ENCODE measurements at places on chromosomes 2 and 18.

GRCh38 chr18:8706791-8707555 is 1.6 kb downstream of the MTCL1 start:
- DNase-seq, result peak; percentile 19

- DNase-seq, result no peak
Measured at GRCh38 chr2:234884591-234884990, 67.2 kb upstream of the SH3BP4 start.

DNA sequence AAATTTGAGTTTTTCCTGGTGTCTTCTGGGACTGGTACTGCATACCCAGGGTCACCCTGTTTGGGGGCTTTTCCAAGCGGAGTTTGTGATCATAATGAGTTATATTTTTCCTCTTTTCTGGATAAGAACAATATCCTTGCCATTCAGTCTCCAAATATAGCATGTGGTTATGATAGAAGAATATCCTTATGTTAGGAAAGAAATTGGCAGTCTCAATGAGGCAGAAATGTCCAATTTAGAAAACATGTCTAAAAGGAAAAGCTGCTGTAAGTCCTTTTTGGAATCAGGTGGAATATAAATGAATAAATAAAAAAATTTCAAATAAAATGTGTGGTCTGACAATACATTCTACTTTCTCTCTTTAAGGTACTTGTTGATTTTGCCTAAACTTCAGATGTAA is 36.2 kb downstream of the SPATS2L start:
- DNase-seq, result no peak

- no peak for DNase-seq
Measured at GRCh38 chr2:45713591-45713990, 62.1 kb downstream of the PRKCE start.

DNA sequence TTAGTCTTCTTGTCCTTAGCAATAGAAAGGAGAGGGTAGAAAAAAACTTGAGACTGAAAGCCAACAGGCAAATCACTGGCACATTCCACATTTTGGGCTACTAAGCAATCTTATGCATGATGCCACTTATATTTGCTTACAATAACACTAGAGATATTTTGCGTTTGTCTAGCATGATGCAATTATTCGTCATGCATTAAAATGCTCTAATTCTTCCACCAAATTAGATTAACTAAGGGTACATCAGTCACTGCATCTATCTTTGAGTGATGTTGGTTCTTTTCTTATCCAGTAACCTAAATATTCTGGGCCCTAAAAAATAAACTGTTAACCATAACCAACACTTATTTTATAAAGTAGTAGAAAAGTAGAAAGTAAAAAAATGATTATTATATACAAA is 1311.7 kb upstream of the CDH2 start:
- no peak for DNase-seq

DNA sequence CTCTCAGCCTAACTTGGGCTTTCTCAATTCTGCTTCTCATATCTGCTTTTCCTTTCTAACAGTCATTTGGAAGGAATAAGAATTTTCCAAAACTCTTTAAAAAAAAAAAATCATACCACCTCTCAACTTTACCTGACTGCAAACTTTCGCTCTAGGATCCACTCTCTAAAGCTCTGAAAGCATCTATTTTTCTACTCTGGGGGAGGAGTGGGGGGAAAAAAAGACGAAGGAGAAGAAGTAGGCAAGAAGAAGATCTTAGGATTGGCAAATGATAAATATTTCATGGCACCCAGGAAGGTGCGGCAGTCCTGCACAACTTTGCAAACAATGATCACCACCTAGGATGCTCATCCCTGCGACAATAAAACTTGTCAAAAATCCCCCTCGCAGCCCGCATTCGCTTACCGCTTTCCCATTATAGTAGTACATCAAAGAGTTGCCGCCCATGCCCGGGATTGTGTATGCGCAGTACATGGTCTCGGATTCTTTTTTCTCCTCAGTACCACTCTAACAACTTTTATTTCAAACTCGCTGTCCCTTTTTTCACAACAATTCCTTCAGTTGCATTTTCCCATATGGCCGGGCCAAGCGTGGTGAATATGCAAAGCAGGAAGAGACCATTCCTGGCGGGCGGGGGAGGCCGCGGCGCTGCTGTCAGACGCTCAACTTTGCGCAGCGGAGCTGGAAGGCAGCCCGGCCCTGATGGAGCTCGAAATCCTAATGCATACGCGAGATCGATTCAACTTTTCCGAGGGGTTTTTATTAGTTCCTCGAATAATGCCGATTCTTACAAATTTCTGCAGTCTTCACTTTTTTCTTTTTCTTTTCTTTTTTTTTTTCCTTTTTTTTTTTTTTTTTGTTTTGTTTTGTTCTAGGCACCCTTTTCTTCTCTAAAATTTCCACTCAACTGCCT is 266.5 kb downstream of the TCF4 start:
- peak; percentile 77 for DNase-seq

- DNase-seq, result no peak
Measured at GRCh38 chr2:8451273-8451672, 230.6 kb upstream of the ID2 start.

GRCh38 chr18:46260016-46260878 is 156.1 kb downstream of the HAUS1 start:
- DNase-seq, result no peak

DNA sequence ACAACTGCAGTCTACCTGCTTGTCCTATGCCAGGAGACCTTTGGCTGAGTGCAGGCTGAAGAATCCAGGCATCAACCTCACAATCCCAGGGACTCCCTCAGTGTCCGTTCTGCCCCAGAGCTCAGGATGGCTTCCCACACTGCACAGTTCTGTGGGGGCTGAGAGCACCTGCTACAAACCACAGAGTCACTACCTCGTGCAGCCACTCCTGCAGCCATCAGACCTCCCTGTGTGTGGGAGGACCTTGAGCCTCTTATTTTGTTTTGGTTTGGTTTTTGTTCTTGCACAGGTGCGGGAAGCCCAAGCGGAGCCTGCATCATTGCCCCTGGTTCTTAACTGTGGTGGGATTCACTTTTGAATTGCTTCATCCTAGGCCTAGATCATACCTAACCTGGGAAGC is 31.0 kb downstream of the NAT8 start:
- no peak for DNase-seq

- no peak for DNase-seq
Measured at GRCh38 chr2:129074298-129074920, 755.7 kb upstream of the HS6ST1 start.

- no peak for DNase-seq
Measured at GRCh38 chr18:7657937-7658336, 90.8 kb downstream of the PTPRM start.

DNA sequence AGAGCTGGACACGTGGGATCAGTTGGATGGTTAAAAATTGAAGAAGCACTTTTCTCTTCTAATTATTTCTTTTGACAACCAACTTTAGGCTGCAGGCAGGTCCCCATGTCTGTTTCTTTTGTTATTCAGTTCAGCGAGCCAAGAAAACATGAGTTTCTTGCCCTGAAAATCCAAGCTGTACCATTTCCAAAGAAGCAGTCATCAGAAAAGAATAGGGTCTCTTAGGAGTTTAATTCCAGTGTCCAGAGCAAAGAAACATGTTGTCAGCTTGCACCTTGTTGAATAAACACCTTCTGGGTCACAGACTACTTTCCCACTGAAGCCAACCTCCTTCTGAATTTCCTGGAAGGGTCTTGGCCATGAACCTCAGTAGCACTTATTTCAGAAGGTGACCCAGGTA is 170.5 kb upstream of the COPS8 start:
- no peak for DNase-seq

- peak; percentile 32 for DNase-seq
Measured at GRCh38 chr2:178306352-178307073, 112.2 kb downstream of the OSBPL6 start.

DNA sequence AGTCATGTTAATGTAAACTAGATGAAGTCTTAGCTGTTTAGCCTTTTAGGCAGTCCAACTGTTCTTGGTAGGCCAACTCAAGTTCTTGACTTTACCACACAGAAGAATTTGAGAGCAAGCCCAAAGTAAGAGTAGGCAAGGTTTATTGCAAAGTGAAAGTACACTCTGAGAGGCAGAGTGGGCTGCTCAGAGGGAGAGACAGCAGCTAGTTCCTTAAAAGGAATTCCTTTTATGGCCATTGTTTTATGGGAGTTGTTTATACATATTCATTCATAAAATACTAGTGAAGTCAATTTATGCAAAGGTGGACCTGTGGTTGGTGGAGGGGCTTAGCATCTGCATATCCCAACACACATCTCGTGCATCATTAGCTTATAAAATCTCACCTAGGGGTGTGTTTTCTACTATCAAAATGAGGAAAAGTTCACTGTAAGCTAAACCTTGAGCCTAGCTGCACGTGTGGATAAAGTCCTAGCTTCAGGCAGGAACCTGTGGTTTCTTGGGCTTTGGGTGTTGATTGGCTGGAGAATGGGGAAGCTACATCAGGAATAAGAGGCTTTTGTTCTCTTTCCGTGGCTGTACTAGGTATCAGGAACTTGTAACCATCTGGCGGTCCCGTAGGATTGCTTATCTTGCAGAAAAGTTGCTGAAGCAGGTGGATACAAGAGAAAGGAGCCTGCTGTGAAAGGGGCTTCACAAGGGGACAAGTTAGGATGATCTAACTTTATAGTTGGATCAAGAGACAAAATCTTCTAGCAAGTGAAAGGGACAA is 110.4 kb upstream of the GULP1 start:
- DNase-seq, result no peak

DNA sequence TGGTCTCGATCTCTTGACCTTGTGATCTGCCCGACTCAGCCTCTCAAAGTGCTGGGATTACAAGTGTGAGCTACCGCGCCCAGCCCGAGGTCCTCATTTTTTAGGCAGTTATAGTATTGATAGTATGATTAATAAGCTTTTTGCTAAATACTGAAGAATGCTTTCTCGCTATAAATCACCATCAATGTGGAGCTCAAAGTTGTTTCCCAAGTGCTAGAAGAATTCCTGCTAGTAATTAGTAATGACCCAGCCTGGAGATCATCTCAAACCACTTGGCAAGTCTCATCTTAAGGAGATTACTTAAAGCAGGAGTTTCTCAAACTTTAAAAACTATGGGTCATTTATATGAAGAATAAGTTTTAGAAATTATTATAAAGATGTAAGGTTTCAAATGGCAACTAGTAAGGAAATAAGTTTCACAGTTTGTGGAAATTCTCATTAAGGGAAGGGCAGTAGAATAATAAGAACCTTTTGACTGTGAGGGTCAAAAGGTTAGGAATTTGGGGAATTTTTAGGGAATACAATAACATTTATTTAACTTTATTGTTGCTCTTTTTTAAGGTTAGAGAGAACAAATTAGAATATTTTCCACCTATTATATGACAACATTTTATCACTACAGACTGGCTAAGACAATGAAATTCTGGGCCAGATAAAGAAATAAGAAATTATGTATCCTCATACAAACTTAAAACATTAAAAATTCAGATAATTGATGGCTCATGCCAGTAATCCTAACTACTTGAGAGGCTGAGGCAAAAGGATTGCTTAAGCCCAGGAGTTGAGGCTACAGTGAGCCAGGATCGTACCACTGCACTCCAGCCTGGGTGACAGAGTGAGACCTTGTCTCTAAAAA is 148.6 kb upstream of the MAP3K20 start:
- DNase-seq, result no peak

- DNase-seq, result no peak
Measured at GRCh38 chr2:65298089-65298488, 70.5 kb downstream of the ACTR2 start.

- DNase-seq, result no peak
Measured at GRCh38 chr2:119062179-119062578, 96.4 kb downstream of the C1QL2 start.

DNA sequence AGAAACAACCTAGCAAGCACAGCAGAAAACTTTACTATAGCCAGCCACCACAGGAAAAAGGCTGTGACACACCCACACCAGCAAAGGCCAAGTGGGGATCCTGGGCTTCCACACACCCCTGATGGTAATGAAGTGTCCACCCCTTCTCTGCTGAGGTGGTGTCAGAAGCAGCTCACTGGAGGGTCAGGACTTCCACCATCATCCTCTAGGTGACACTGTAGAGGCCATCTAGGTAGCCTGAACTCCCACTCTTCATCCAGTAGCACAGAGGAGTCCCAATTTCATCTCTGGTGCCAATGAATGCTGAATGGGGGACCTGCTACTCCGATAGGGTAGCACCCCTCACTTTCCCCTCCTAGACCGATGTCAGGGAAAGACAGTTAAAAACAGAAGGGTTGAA is 1544.4 kb downstream of the LRP1B start:
- no peak for DNase-seq

- DNase-seq, result no peak
Measured at GRCh38 chr2:37671816-37672103, 318 bp upstream of the CDC42EP3 start.

GRCh38 chr2:165268754-165269153 is 29.5 kb downstream of the SCN2A start:
- no peak for DNase-seq

DNA sequence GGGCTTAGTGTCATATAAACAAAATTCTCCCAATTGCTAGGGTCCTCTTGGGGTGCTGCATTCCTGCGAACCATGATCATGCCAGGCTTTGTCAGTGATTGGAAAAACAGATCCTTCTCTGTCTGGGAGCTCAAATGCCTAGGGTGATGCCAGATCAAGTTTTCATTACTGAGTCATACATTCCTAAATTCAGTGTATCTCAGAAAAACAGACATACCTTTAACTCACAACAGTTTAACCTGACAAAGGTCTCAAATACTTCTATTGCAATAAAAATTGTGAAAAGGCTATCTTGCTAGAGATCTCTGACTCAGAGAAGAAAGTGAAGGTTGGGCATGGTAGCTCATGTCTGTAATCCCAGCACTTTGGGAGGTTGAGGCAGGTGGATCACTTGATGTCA is 86.9 kb downstream of the SH3YL1 start:
- no peak for DNase-seq

- no peak for DNase-seq
Measured at GRCh38 chr2:170140561-170140960, 37.4 kb upstream of the MYO3B start.

DNA sequence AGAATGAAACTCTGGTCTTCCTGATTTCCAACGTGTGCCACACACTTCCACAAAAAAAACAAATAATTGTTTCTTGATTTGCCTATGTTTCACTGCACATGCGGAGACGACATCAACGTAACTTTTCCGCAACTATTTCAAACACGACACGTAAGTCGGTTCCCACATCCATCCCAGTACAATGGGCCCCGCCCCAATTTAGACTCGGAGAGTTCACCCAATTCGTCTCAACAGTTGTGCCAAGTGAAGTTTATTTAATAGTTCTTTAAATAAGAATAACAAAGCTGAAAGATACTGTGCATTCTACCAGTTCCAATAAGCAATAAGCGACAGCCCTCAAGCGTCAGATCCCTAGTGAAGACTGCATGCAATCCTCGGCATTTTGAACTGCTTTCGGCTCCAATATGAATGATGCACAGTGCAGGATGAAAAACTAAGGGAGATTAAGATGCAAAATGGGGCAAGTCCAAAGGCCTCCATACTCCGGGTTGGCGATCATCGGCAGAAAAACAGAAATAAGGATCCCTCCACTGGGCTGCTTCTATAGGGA is 664 bp downstream of the CCT4 start:
- DNase-seq, result no peak

- DNase-seq, result peak; percentile 70
Measured at GRCh38 chr2:37196320-37197195, at the start of gene CEBPZOS. CEBPZOS (plus strand) TSS chr2:37196496; CDS start chr2:37199705, 3,209 bp downstream.

Data from NCI-H1694 treated with DMSO at 0.1 percent for 48 hours (cell line).